Activated CD8-positive, alpha-beta T cell treated with anti-CD3 and anti-CD28 coated beads, Interleukin-2, amount 10 ng/mL, durations not matched to agents 7 days and 5 days (primary cell): ENCODE measurements at places on chromosomes 7 and 10. TPM values are rescaled to one million over a fixed set of nuclear protein-coding genes. Genes with fewer than 3 reads are reported as not detected.

Gene TMEM213
- not detected for total RNA-seq

DNA sequence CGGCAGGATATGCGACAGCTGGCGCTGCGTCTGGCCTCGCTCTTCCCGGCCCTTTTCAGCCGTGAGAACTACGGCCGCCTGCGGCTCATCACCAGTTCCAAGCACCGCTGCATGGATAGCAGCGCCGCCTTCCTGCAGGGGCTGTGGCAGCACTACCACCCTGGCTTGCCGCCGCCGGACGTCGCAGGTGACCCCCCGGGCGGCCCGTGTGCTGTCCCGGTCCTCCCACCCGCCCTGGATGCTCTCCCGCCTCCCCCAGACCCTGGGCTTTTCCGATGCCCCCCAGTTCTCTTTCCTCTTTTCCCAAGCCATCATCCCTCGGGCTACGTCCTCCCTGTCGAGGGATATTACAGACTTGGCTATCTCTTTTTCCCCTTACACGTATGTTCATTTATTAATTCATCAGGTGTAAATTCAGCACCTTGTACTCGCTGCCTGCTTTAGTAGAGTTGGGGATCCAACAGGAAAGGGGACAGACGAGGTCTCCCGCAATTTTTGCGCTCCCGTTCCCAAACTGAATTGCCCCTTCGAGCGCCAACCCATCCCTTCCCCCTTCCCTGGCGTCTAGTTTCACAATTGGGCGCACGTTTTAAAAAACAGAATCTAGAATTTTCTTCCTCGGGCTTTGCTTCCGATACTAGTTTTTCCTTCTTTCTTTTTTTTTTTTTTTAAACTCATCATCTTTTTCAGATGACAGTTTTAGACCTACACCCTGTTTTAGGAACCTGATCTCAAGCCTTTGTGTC lies 846 bp downstream of the MINPP1 start:
- peak; percentile 58 for DNase-seq
- H3K36me3 ChIP-seq = peaks cover 9% of the 10 kb centered on the region
- H3K4me3 ChIP-seq = peak overlapping the region; percentile 83
- peaks cover 8% of the 10 kb centered on the region for H3K27me3 ChIP-seq

DNA sequence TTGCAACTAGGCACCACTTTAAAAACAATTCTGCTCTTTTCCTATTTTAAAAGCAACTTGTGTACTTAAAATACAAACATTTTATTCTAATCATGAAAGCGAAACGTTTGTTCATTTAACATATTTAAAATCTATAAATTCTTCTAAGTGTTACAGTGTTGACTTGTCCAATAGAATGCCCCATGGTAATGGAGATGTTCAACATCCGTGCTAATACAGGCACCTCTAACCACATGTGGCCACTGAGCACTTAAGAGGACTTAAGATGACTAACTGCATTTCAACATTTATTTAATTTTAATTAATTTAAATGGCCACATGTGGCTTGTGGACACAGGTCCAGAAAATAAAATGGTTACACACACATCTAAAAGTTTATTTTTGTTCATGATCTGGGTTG lies 115.1 kb downstream of the TPK1 start:
- no peak overlapping the region for H3K27ac ChIP-seq
- H3K36me3 ChIP-seq = no peaks in the 10 kb centered on the region
- no peak overlapping the region for H3K4me3 ChIP-seq
- no peaks in the 10 kb centered on the region for H3K4me1 ChIP-seq
- no peak for DNase-seq

GRCh38 chr10:121307411-121307980 lies 290.7 kb downstream of the FGFR2 start:
- no peaks in the 10 kb centered on the region for H3K36me3 ChIP-seq
- no peaks in the 10 kb centered on the region for H3K4me1 ChIP-seq
- no peak overlapping the region for H3K4me3 ChIP-seq
- H3K27me3 ChIP-seq = no peaks in the 10 kb centered on the region
- no peak overlapping the region for H3K27ac ChIP-seq

DNA sequence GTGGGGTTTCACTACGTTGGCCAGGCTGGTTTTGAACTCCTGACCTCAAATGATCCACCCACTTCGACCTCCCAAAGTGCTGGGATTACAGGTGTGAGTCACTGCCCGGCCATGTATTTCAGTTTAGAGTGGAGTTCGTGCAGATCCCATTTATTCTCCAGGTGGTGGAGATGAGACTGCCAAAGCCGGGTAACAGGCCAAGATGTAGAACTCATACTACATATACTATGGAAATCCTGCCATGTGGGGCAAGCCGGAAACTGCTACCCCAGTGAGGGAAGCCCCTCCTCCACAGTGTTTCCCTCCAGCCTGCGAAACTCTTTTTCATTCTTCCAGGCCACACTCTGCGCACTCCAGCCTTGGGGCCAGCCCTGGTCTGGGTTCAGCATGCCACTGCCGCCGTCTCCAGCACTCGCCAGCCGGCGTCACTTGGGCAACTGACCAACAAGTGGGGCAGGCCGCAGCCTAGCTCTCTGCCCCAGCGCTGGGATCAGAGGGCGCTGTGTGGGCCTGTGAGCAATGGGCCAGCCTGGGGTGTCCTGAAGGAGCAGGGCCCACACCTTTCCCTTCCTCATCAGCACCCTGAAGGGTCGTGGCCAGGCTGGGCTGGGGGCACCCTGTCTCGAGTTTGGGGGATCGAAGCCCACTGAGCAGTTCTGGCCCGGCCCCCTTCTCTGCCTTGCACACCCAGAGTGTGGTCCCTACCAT lies 122.0 kb downstream of the TRRAP start:
- H3K27me3 ChIP-seq = no peaks in the 10 kb centered on the region
- H3K4me3 ChIP-seq = peak overlapping the region; percentile 42
- peak overlapping the region; percentile 88 for H3K27ac ChIP-seq
- H3K4me1 ChIP-seq = peaks cover 51% of the 10 kb centered on the region
- DNase-seq = no peak
- H3K36me3 ChIP-seq = peaks cover 51% of the 10 kb centered on the region

Gene TMEM140
- total RNA-seq = 12.7 TPM

Gene SPDYE5
- not detected for total RNA-seq

DNA sequence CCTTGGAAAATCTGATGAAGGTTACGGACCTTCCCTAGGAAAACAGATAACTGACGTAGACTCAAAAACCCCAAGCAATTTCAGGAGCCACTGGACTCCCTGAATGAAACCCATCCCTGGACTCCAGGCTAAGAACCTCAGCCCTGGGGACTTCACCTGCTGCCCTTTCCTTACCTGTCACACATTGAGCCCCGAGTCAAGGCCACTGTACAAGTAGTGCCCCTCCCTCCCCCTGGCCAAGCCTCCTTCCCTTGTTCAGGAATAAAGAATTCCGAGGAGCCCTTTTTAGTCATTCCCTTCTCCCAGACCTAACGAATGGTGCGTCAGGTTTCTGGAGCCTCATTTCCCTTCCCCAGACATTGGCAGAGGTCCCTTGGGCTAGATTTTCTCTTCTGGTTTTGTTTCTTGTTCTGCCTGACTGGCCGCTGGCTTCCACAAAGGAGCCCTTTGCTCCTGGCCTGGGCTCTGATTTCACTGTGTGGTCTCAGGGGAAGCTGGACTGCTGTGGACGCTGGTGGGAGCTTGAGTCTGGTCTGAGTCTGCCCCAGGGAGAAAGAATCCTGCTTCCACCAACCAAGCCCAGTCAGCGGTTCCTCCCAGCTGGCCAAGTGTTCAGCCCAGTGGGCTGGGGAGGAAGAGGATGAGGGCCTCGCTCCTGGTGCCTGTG lies 31.7 kb downstream of the ZNF775 start:
- no peak for DNase-seq
- peaks cover 15% of the 10 kb centered on the region for H3K36me3 ChIP-seq
- H3K4me1 ChIP-seq = peaks cover 20% of the 10 kb centered on the region
- peak overlapping the region; percentile 18 for H3K27ac ChIP-seq

Gene STEAP1
- not detected for total RNA-seq

GRCh38 chr7:64574540-64575099 lies 11.7 kb upstream of the ZNF680 start:
- DNase-seq = no peak
- no peak overlapping the region for H3K27ac ChIP-seq
- peaks cover 5% of the 10 kb centered on the region for H3K4me1 ChIP-seq

DNA sequence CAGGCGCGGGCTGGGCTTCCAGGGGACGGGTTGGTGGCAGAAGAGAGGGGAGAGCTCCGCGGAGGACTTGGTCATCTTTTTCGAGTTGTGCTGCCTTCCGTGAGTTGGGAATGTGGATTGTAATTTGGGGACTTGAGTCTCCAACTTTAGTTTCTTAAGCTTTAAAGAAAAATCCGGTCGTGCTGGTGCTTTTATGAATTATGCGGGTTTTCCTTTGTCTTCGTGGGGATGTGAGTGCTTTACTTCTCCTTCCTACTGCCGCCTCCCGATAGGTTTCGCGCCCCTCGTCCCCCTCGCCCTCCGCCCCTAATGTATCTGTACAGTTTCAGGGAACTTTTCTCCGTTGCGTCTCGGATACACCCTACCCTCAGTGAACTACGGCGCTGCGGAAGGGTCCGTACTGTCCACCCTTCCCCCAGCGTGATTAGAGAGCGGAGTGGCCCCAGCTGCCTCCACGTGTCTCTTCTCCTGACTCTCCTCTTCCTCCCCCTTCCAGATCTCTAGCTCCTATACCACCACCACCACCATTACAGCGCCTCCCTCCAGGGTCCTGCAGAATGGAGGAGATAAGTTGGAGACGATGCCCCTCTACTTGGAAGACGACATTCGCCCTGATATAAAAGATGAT lies 649 bp downstream of the SCD start:
- H3K4me1 ChIP-seq = peaks cover 69% of the 10 kb centered on the region
- H3K4me3 ChIP-seq = peak overlapping the region; percentile 96
- peaks cover 51% of the 10 kb centered on the region for H3K36me3 ChIP-seq
- no peaks in the 10 kb centered on the region for H3K27me3 ChIP-seq
- DNase-seq = no peak
- peak overlapping the region; percentile 90 for H3K27ac ChIP-seq

- H3K27ac ChIP-seq = no peak overlapping the region
- no peaks in the 10 kb centered on the region for H3K27me3 ChIP-seq
- no peak for DNase-seq
- no peaks in the 10 kb centered on the region for H3K4me1 ChIP-seq
- H3K4me3 ChIP-seq = no peak overlapping the region
Observed at GRCh38 chr7:30865821-30866220, 45.8 kb upstream of the AQP1 start.

Gene NUDT13
- 1.6 TPM for total RNA-seq

Gene ATP5MK
- 360 TPM for total RNA-seq

Gene AZGP1
- total RNA-seq = not detected

Gene EN2
- total RNA-seq = not detected

DNA sequence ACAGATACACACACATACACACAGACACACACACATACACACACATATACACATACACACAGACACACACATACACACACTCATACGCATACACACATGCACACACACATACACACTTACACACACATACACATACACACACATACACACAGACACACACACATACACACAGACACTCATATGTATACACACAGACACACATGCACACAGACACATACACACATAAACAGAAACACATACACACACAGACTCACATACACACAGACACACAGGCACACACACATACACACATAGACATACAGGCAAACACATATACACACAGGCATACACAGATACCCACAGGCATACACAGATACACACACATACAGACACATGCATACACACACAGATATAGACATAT lies 143.9 kb upstream of the LYZL2 start:
- no peak overlapping the region for H3K27ac ChIP-seq
- DNase-seq = no peak
- H3K4me3 ChIP-seq = no peak overlapping the region
- peaks cover 8% of the 10 kb centered on the region for H3K27me3 ChIP-seq
- H3K36me3 ChIP-seq = no peaks in the 10 kb centered on the region

DNA sequence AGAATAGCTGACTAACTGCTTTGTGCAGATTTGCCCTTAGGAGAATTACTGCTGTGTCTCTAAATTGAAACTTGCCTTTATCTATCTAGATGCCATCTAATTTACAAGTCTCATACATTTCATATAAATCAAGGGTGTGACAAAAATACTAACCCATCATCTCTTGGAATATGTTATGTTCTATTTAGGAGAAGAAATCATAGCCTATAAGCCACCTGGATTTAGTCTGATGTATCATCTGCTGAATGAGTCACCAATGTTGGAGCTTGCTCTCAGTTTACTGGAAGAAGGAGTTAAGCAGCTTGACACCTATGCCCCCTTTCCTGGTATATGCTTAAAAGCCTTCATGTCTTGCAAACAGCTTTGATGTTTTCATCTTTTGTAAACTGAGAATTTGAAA lies 43.5 kb downstream of the NUP205 start:
- no peak overlapping the region for H3K27ac ChIP-seq
- H3K4me3 ChIP-seq = no peak overlapping the region
- H3K36me3 ChIP-seq = peaks cover 43% of the 10 kb centered on the region

DNA sequence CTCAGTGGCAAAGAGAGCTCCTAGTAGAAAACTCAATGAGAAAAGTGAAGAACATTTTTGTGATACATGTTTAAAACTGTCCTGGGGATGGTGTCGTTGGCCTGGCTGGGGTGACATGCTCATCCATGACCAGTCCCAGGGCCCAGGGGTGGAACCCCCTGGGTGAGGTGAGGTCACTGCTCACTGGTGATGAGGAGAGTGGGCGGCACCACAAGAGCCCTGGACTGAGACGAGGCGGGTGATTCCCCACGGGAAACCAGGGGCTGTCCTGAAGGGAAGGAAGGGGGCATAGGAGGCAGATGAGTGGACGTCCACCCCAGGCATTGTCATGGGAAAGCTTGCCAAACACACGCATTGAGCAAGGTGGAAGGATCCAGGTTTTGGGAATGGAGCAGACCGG lies 54.6 kb downstream of the HTR5A start:
- peaks cover 2% of the 10 kb centered on the region for H3K36me3 ChIP-seq
- DNase-seq = no peak
- H3K4me3 ChIP-seq = no peak overlapping the region
- H3K4me1 ChIP-seq = no peaks in the 10 kb centered on the region
- peaks cover 3% of the 10 kb centered on the region for H3K27me3 ChIP-seq
- H3K27ac ChIP-seq = no peak overlapping the region

GRCh38 chr10:112956631-112957350 lies 6.7 kb downstream of the TCF7L2 start:
- H3K4me1 ChIP-seq = peaks cover 4% of the 10 kb centered on the region
- DNase-seq = no peak
- H3K36me3 ChIP-seq = peaks cover 2% of the 10 kb centered on the region
- no peak overlapping the region for H3K4me3 ChIP-seq
- H3K27me3 ChIP-seq = peaks cover 72% of the 10 kb centered on the region
- no peak overlapping the region for H3K27ac ChIP-seq

Gene IDI2
- total RNA-seq = not detected

DNA sequence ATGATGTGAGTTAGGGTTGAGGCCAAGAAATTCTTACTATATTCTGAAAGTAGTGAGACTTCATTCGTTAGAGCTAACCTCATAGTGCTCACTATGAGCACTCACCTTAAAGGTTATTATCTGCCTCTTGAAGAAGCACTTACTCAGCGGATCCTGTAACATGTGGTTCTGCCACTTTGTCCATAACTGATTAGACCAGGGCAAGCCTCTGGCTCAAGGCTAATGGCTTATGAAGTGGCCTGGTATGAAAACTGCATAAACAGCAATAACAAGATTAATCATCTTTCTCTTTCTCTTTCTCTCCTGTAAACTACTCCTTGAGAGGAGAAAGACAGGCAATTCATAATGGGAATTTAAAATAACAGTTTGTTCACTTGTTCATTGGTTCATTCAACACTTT lies 82.8 kb downstream of the MAPK8 start:
- no peak for DNase-seq
- H3K4me3 ChIP-seq = no peak overlapping the region
- H3K4me1 ChIP-seq = peaks cover 36% of the 10 kb centered on the region
- no peak overlapping the region for H3K27ac ChIP-seq
- H3K36me3 ChIP-seq = peaks cover 2% of the 10 kb centered on the region
- no peaks in the 10 kb centered on the region for H3K27me3 ChIP-seq

Gene TMEM176A
- not detected for total RNA-seq

GRCh38 chr7:94049615-94050014 lies 45.5 kb upstream of the BET1 start:
- H3K4me1 ChIP-seq = no peaks in the 10 kb centered on the region
- H3K36me3 ChIP-seq = no peaks in the 10 kb centered on the region
- H3K27ac ChIP-seq = no peak overlapping the region
- no peak overlapping the region for H3K4me3 ChIP-seq
- H3K27me3 ChIP-seq = peaks cover 16% of the 10 kb centered on the region

Gene TMEM273
- 25.6 TPM for total RNA-seq
